ENCODE measurements at places on chromosomes 3 and 15.
A peak's percentile ranks its signal among the peaks of the same experiment; 100 is the strongest.

DNA sequence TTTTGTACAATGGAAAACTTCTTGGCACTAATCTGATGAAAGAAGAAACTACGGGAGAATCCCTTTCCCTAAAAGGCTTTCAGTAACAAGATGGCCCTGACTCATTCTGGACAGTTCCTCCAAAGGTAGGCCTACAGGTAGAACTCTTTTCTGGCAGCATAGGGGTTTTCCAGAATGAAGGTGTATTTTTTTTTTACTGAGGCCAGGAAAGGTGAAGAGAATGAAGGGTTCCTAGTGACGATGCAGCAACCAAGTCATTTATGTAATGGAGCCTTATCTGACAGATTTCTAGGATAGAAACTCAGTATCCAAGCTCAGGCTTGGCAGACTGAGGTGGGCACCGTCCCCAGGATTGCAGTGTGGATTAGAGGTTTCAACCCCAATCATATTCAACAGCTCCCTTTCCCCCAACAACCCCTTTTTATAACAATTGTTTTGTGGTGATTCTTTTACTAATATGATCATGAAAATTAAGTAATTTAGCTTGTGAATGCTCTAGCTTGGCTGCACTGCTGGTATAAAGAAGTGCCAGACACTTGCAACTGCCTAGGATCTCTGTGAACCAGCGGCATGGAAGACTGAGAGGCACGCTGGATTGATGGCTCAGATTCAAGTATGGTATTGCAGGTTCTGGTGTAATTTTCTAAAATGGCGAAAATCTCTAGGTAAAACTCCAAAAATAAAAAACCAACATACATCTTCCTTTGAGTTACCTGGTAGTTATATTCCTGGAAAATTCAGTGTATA lies 8.7 kb upstream of the TRIM69 start:
- no peak for DNase-seq

DNA sequence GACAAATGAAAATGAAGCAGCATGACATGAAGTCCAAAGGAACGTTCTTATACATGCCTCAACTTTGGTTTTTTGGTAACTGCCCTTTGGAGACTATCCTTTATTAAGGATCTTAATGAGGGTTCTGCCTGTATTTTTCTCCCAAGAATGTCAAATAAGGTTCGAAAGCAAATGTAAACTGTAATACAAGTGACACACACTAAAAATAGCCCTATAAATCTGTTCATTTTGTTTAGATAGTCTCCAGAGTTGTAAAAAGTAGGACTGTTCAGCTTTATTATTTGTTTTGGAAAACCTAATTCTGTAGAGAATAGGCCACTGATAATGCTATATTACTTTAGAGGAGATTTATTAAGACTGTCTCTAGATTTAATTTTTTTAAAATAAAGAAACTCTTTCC lies 80.5 kb upstream of the CDIN1 start:
- no peak for DNase-seq

DNA sequence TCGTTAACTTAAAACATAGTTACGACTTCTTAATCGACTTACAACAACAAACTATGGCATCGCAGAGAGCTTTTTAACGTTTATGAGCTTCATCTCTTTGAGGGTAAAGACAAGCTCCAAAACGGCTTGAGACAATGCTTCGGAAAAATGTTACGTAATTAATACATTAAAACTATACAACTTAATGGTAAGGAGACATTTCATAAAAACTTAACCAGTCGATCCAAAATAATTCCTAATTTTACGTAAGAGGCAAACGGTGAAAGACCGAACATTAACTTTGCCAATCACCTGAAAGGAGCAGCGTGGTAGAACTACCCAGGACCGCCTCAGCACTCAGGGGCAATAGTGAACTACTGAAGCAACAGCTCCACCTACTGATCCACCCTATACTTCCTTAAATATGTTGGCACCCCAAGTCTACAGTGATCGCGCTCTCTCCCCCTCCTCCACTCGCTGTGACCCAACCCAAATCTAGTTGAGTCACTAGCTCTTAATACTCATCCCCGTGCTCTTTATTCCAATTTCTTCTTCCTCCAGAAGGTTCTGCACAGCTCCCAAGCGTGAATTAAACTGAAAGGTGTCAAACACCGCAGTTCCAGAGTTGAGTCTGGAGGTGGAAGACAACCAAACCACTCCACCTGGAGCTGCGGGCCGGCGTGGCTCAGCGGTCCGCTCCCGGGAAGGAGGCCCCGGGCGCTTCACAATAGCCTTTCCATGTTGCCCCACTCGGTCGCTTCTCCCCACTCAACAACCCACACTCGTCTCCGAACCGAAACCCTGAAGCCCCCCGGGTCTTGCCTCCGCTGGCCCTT lies 901 bp downstream of the NAA50 start:
- peak; percentile 17 for DNase-seq

DNA sequence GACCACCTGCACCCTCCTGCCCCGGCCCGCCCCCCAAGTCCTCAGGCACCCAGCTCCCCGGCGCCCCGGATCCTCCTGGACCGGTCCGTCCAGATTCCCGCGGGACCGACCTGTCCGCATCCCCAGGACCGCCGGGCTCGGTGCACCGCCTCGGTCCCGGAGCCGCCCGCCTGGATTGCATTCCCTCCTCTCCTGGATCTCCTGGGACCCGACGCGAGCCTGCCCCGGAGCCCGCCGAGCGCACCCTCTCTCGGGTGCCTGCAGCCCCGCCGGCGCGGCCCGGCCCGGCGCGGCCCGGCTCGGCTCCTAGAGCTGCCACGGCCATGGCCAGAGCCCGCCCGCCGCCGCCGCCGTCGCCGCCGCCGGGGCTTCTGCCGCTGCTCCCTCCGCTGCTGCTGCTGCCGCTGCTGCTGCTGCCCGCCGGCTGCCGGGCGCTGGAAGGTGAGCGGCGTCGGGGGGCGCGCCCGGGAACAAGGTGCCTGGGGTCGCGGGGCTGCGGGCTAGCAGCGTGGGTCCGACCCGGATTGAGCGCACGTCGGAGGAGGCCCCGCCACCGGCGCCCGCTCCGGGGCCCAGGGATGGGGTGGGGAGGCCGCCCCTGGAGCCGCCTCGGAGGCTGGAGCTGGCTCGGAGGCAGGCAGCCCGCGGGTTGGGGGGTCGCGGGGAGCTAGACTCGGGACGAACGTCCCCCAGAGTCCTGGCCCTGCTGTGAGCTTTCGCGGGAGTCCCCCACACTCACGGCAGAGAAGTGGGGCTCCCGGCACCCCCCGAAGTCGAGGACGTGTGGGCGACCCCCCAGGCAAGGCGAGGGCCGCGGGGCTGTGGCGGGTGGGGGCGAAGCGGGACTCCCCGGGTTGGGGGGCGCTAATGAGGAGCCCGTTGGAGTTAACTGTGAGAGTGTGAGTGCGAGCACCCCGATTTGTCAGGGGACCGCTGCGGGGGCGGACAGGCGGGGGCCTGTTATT lies 610 bp downstream of the EPHB3 start:
- no peak for DNase-seq

GRCh38 chr3:117346901-117347300 lies 637.3 kb downstream of the TUSC7 start:
- DNase-seq = no peak

GRCh38 chr3:171328419-171329082 lies 131.7 kb downstream of the TNIK start:
- no peak for DNase-seq

GRCh38 chr15:75785771-75786574 lies 57.3 kb upstream of the UBE2Q2 start:
- DNase-seq = no peak

GRCh38 chr15:77038312-77039216 lies 32.3 kb downstream of the TSPAN3 start:
- no peak for DNase-seq

DNA sequence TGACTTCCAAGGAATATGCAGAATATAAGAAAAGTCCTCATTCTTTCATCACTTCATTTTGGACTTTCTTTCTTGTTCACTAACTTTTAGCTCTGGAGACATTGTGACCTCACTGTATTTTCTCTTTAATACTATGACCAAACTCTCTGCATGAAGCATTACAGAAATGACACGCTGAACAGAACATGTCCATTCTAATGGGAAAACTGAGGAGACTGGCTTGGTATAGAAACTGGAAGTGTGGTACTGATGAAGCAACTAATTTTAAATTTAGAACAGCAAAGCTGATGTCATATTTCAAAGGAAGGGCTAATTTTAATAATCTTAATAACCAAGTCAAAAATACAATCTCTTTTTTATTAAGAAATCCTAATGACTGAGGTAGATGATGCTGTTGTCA lies 4.7 kb downstream of the DPH3 start:
- DNase-seq = no peak

DNA sequence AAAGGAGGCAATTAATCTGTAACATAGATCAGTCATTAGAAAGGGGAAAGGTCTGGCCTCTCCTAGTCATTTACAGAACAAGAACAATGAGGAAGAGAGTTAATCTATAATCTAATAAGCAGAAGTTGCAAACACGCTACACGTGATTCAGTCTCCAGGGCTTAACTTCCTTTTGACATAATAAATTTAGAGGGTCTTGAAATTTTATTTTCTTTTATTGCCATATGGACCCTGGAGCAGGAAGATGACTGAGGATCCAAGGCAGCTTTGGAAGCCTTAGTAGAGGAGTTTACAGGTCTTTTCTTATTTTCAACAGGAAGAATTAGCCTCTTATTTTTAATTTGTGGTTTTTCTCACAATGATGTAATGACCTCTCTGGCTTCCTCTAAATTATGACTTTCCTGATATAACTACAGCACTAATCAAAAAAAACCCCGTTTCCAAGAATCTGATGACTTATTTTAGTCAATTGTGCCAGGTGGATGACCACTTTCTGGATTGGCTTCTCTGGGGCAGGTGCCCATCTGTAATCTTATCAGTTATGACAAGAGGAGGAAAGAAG lies 32.2 kb downstream of the ADGRG7 start:
- DNase-seq = no peak

DNA sequence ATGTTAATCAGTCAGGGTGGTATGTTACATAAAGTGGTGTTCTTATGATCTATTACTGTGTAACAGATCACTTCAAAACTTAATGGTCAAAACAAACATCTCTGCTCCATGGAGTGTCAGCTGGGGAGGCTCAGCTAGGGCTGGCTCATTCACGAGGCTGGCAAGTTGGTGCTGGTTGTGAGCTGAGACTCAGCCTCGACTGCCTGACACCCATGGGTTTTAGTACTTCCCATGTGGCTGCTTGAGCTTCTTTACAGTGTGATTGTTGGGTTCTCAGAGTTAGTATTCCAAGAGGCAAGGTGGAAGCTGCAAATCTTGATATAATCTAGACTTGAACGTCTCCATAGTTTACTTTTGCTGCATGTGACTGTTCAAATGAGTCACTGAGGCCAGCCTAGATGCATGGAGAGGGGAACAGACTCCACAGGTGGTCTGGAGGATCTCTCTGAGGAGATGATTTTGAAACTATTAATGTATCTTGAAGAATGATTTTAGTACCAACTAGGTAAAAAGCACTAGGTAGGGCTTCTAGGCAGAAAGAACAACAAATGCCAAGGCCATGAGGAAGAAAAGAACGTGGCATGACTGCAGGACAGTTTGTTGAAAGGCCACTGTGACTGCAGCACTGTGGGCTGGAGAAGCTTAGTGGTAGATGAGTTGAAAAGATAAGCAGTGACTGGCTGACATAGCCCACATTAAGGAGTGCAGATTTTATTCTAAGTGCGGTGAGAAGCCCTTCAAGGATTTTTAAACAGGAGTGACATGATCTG lies 281.1 kb upstream of the PROK2 start:
- DNase-seq = no peak

GRCh38 chr15:63234451-63234870 lies 42.9 kb upstream of the APH1B start:
- no peak for DNase-seq

DNA sequence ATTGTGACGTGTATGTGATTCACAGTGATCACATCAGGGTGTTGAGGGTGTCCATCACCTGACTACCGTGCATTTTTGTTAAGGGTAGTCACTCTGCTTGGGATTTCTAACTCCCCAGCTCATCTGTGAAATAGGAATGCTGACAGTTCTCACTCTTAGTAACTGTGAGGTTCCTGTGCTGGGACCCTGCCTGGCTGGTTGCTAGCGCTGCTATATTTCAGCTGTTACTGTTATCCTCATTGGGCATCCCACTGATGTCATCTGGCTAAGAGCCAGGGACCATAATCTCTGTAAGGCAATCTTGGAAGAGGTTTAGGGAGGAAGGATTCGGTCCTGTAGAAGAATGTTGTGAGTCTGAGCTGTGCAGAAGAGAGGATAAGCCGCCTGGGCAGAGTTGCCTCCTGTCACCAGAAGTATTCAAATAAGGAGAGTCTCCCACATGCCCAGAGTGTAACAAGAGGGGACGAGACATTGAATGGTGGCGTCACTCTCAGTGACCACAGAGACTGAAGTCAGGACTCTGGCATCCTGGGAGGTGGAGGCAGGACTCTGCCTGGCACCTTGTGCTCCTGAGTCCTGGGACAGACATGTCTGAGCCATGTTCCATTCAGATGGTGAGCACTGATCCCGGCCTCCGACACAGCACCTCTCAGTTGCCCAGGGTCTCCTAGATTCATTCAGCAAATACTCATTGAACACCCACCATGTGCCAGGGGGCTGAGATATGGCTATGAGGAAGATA lies 52.2 kb downstream of the FBLN2 start:
- DNase-seq = no peak

GRCh38 chr3:124592658-124593441 lies 137.4 kb upstream of the UMPS start:
- DNase-seq = no peak

GRCh38 chr3:29453284-29454001 lies 172.6 kb downstream of the RBMS3 start:
- no peak for DNase-seq

DNA sequence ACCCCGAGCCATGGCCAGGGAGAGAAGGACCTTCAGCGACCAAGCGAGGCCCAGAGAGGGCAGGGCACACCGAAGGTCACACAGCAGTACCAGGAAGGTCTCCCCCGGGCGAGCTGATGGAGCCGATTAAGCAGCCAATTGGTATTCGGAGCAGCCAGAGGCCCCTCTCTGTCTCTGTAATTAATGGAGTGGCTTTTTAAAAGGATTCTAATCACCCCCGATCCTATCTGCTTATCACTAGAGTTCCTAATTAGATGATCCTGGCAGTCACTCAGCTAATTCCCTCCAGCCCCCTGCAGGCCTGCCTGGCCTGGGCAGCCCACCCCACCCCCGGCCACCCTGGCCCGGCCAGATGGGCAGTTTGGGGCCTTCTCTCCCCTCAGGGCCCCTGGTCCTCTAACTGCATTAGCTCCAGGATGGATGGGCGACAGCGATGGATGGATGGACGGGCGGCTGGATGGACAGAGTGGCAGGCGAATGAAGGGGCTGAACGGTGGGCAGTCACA lies 1.6 kb upstream of the DNAJB8 start:
- no peak for DNase-seq

GRCh38 chr15:83982748-83983147 lies 252.8 kb upstream of the GOLGA6L4 start:
- DNase-seq = no peak

DNA sequence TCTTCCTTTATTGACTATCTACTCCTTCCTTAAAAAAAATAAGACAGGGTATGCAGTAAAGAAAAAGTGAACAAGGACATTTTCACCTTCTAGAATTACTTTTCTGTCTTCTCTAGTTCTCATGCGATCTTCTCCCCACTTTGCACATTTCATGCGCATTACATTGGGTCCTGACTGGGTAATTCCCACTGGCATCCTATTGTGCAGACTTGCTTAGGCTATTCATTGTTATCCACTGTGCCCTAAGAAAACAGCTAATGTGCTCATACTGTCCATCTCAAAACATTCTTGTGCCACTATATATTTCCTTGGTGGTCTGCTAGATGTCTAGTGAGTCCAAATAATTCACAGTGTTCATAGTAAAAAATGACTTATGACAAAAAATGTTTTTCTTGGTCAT lies 447.4 kb upstream of the ROBO1 start:
- DNase-seq = no peak

GRCh38 chr3:158718490-158719170 lies 13.6 kb downstream of the RARRES1 start:
- no peak for DNase-seq

Data from NCI-H774 (cell line).